ENCODE measurements at places on chromosomes 7 and 10.

GRCh38 chr10:14173391-14173705 lies 157.4 kb downstream of the FRMD4A start:
- no peak for DNase-seq

DNA sequence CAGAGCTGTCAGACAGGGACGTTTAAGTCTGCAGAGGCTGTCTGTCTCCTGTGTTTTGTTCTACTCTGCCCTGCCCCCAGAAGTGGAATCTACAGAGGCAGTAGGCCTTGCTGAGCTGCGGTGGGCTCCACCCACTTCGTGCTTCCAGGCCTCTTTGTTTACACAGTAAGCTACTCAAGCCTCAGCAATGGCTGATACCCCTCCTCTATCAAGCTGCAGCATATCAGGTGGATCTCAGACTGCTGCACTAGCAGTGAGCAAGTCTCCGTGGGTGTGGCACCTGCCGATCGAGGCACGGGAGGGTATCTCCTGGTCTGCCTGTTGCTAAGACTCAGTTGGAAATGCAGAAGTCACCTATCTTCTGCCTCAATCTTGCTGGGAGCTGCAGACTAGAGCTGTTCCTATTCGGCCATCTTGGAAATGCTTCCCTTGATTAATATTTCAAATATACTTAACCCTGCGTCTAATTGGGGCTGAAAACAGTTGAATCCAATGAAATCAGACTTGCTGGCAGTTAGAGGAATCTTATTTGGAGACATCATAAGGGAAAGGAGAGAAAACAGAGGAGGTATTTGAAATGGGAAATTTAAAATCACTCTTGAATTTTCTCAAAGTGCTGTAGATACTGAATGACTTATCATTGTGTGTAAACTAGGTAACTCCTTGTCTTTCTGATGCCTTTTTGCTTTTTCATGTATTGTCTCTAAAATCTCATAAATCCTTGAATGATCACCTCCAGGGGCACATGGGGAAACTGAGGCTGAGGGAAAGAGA lies 13.8 kb upstream of the CYP3A5 start:
- no peak for DNase-seq

GRCh38 chr10:42578019-42578418 lies 60.4 kb downstream of the ZNF33B start:
- no peak for DNase-seq

DNA sequence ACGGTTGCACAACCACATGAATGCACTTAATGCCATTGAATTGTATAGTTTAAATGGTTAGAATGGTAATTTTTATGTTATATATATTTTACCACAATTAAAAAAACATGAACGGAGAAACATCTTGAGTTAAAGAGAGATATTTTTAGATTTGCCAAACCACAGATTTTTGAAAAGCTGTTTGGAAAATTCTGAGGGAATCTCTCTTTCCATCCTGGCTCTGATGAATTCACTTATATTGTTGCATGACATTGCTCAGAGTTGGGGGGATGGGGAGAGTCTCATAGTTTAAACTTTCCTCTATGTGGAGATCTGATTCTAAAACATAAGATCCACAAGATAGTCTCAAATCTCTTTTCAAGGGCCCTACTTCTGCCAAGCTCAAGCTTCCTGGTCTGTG lies 275.0 kb upstream of the NPVF start:
- no peak for DNase-seq

GRCh38 chr7:55477781-55478374 lies 94.4 kb downstream of the VOPP1 start:
- no peak for DNase-seq

DNA sequence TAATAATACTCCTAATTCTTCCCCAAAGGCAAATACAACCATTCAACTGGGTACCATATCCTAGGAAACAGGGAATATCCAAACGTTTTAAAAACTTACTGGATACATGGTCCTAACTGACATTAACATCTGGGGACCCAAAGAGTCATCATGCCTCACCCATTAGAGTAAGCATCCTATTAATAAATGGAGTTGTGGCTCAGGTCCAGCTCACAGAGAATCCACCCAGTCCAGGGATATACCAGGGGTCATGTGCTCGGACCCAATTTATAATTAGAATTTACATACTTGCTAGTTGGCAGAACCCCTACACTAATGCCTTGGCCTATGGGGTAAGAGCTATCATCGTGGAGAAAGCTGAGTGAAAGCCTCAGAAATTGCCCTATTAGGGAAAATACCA lies 670.0 kb downstream of the XPNPEP1 start:
- no peak for DNase-seq

- no peak for DNase-seq
These were observed 103.0 kb downstream of the RBM20 start for GRCh38 chr10:110746969-110747608.

- DNase-seq: no peak
These were observed 534.3 kb downstream of the PARD3 start for GRCh38 chr10:34280599-34281374.

DNA sequence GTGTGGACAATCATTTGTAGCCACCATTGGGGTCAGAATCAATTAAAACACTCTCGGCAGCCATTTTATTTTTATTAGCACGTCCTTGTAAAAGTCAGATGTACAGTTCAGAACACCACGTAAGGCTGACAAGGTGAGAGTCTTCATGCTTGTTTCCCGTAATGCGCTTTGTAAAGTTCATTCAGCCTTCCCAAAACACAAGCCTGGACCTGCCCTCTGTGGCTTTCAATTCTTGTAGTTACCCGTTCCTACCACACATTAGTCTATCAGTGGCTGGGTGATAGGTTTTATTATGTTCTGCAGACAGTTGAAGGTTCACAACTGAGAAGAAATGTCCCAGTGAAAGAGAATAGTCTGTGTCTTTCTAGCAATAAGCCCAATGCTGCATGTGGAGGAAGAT lies 35.4 kb downstream of the GAD2 start:
- no peak for DNase-seq

DNA sequence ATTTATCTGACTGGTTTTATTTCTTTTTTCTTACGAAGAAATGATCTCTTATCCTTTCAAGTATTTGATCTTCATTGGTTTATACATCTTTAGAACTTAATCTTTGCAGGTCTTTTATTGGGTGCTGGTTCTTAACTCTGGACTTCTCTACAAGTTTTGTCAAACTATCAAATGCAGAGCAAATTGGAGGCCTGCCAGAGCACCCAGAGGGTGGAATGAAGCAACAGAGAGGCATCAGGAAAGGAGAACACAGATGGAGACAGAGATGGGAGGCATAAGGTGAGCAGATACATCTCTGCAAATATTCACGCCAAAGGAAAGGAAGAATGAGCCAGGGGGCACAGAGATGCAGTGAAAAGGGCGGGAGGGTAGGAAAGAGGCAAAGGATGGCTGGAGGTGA lies 130.3 kb downstream of the PKD1L1 start:
- no peak for DNase-seq

DNA sequence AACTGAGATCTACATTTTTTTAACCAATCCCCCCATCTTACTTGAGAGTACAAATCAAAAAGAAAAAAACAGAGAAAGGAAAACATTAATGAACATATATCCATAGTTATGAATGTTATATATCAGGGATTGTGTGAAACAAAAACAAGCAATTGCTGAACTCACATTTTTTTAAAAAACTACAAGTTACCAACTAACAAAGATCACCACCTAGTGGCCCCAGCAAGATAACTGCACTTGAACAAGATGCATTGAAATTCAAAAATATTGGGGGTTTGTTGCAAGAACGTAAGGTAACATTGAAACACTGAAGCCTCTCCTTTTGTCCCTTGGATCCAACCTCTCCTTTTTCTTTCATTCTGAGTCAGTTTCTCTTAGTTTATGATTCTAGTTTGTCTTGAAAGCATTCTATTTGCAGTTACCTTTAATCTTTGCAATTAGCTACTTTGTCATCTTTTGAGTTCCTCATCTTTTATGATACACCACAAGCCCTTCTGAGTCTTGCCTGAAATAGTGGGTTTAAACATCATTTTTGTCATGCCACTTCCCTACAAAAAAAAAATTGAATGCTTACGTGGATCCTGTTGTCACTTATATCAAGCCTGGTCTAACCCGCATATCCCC lies 87.3 kb upstream of the TES start:
- no peak for DNase-seq

DNA sequence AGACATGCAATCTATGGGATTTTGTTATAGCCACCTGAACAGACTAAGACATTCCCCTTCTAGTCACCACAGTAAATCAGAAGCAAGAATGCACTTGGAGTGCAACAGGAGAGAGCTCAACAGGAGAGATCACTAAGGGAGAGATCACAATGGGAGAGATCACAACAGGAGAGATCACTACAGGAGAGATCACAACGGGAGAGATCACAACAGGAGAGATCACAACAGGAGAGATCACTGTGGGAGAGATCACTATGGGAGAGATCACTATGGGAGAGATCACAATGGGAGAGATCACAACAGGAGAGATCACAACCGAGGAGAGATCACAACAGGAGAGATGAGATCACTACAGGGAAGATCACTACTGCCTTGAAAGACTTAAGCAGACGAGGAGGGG lies 238.5 kb upstream of the PITRM1 start:
- no peak for DNase-seq

Measured in activated CD8-positive, alpha-beta memory T cell treated with anti-CD3 and anti-CD28 coated beads, Interleukin-2, amount 10 ng/mL, durations not matched to agents 7 days and 5 days (primary cell).